Stimulated activated CD4-positive, alpha-beta T cell treated with anti-CD3 and anti-CD28 coated beads, Interleukin-4, amount 100 ng/mL, for 1 hour (primary cell): ENCODE measurements at places on chromosomes 11 and 22.

GRCh38 chr22:40511604-40512003 is 124.9 kb downstream of the MRTFA start:
- DNase-seq = no peak

GRCh38 chr22:29443452-29443851 is 5.1 kb downstream of the RFPL1 start:
- DNase-seq = no peak

- DNase-seq = no peak
Observed at GRCh38 chr11:108926171-108926840, 261.4 kb downstream of the DDX10 start.

GRCh38 chr11:15557457-15558230 is 442.9 kb downstream of the INSC start:
- DNase-seq = no peak

DNA sequence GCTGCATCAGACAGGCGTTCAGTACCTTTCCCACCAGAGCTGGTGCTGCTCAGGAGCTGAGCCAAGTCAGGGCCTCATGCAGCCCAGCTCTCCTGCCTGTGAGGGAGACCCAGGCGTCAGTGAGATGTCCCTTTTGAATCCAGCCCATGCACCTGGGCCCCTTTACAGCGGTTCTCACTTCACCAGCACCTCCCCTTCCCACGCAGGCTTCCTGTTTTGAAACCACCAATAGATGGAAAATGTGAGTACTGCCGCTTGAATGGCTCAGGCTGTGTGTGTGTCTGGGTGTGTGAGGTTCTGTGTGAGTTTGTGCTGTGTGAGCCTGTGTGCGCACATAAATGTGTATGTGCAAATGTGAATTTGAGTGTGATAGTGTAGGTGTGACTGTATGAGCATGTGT is 88.4 kb downstream of the UBASH3B start:
- peak; percentile 67 for DNase-seq

DNA sequence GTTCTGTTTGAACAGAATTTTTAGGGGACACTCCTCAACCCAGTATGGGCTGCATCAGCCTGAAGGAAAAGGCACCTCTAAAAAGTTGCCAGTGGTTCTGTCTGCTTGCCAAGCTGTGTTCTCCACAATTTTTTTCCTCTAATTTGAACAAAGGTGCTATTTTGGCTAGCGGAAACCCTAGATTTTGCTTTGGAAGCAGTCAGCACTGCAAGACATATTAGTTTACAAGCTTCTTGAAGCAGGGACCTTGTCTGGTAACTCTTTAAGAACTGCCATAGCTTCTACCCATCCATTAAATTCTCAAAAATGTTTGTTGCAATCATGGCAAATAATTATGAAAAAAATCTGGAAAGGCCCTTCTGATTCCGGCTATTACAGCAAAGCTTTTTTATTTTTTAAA is 75.6 kb upstream of the HEPHL1 start:
- DNase-seq = no peak

DNA sequence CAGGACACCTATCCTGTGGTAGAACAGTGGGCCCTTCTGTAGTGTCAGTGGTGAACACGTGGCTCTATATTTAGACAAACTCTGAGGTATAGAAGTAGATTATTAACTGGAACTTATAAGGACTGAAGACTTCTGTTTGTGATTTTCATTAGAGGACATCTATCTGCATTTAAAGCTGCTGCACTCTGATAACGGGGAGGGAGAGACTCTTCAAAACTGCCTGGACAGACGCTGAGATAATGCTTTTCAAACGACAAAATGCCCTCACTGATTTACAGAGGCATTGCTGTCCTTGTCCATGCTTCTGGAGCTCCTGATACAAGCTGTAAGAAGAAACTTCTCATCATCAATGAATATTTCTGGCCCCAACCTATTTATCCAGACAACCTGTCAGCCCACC is 425.2 kb downstream of the OPCML start:
- no peak for DNase-seq

DNA sequence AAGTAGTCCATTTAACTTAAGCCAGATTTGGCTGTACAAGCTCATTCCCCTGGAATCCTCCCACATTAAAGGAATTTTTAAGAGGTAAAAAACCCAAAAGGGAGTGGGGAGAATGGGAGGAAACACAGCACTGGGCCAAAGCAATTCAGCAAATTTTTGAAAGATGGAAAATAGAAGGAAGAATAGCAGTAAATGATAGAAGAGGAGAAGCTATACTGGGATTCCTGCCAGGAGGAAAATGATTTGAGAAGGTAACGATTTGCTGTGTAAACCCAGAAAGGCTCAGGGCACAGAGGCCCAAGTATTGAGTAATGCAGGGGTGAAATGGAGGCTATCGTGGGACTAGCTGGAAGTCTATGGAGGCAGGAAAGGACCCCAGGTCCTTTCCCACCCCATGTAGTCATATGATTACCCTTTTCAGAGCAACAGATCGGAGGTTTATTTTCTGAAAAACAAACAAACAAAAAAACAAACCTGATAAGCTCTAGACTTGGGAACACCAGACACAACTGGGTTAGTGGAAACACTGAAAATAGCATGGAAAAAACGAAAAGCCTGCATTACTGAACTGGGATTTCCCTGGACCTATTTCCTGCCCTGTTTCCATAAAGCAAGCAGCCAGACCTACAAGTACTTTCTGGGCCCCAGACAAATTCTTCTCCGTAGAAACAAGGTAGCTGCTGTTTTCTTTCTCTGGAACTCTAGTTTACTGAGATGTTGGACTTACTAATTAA is 140.0 kb downstream of the SWAP70 start:
- DNase-seq = no peak

GRCh38 chr11:94796190-94796580 is 28.0 kb downstream of the AMOTL1 start:
- DNase-seq = no peak

DNA sequence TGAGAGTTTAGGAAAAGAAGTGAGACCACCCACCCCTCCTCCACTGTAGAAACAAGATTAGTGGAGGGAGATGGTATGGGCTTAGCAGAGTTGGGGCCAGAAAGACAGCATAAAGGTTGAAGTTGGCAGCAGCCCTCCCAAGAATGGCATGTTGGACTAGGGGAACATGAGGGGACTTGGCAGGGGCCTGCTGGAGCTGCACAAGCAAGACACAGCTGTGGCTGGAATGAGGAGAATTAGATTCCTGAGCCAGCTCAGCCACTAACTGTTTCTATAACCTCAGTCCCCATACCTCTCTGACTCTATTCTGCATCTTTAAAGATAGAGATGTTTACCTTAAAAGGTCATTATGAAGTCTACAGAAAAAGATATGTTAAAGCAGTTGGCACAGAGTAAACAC is 13.2 kb downstream of the MAP6 start:
- no peak for DNase-seq

DNA sequence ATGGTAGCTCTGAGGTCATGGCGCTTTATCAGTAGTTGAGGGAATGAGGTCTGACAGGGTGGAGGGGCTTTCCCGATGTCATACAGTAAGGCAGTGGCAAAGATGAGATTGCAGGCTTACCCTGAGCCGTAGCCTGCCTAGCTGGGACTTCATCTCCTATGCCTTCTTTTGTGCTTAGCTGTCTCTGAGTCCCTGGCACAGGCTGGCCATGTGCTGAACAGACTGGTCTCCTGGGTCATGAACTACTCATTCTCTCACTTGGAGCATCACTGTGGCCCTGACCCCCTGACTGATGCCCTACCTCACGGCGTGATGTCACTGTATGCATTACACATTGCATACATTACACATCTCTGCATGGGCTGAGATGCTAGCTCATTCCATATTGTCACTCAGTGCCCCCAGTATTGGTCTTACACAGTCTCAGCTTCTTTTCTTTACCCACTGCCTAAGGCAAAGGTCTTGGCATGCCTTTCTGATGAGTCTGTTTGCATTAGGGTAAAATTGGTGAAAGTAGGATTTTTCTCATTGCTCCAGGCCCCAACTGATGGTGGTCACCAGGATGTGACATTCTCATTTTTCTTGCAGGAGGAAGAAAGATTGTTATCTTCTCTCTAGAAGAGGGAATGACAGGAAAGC is 389.4 kb upstream of the CADM1 start:
- no peak for DNase-seq

DNA sequence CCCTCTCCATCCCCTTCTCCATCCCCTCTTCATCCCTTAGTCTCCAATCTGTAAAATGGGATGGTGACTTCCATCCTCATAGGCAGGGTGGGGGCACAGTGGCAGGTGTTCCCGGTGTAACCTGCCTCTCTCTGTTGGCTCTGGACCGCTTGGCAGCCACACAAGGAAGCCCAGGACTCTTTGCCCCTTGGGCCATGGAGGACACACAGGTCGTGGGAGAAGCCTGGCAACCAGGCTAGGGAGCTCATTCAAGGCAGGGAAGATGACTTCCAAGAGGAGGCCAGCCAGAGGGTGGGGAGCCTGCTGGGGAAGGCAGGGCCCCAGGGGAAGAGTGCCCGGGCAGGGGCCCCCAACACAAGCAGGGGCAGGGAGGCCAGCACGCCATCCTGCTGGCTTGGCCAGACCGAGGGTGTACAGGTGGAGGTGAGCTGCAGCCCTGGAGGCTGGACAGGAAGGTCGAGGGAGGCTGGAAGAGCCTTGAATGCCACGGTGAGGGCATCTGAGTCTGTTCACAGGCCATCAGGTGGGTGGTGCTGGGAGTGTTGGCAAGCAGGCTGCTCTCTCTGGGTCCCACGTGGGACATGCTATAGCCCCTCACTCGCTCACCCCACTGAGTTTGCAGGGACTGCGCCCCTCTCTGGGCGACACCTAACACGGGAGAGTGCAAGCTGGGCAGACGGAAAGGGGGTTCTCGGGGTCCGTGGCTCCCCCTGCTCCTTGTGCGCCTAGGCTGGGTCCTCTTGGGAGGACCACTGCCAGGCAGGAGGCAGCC is 15.5 kb upstream of the CTSD start:
- no peak for DNase-seq

GRCh38 chr11:120819003-120819402 is 204.9 kb upstream of the TBCEL start:
- DNase-seq = no peak

- DNase-seq = no peak
Observed at GRCh38 chr22:50146439-50147238, 23.9 kb upstream of the PANX2 start.

DNA sequence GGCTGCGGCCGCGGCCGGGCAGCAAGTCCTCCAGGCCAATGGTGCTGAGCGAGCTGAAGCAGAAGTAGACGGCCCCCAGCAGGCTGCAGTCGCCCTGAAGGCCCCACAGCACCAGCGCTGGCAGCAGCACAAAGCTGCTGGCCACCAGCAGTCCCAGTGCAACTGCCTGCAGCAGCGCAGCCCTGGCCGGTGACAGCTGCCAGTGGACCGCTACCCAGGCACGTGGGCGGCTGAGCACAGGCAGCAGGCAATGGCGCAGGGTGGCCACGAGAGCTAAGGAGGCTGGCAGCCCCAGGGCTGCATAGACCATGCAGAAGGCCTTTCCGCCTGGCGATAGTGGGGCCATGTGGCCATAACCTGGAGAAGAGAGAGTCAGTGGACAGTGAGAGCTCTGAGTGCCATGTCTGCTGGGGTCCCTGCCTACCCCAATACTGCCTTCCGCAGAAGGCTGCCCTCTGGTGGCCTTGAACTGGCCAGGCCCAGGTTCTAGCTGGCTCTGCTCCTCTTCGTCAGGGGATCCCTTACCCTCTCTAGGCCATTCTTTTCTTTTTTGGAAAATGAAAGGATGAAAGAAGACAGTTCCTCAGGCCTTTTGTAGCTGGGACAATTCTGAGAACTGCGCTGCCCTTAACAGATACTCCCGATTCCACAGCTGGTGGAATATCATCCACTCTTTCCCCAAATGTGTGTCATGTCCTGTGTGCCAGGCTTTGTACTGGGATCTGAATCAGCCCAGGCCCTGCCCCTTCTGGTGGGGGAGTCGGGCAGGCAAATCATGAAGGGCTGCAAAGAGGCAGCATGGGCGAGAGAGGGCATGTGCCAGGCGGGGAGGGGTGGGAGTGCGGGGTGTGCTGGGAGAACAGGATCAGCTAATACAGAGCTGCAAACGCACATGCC is 1.8 kb downstream of the KCNK7 start:
- DNase-seq = peak; percentile 50
